Stimulated activated CD8-positive, alpha-beta memory T cell treated with anti-CD3 and anti-CD28 coated beads, Interleukin-7, amount 100 ng/mL, for 4 hours (primary cell): ENCODE measurements at places on chromosomes 6 and 20.

GRCh38 chr20:34629904-34630303, 47.0 kb downstream of the PIGU start:
- no peak for DNase-seq

DNA sequence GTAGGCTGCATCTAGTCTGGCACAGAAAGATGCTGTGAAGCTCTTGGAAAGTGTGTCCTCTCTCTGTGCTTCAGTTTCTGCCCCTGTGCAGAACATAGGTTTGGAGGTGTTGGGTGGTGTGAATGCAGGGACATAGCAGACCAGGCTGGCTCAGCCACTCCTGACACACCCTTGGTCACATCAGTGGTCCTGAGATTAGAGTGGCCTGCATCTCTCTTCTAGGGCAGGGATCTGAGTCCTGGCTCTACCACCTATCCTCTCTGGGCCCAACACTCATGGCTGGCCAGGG, 10.1 kb upstream of the TLDC2 start:
- DNase-seq, result no peak

DNA sequence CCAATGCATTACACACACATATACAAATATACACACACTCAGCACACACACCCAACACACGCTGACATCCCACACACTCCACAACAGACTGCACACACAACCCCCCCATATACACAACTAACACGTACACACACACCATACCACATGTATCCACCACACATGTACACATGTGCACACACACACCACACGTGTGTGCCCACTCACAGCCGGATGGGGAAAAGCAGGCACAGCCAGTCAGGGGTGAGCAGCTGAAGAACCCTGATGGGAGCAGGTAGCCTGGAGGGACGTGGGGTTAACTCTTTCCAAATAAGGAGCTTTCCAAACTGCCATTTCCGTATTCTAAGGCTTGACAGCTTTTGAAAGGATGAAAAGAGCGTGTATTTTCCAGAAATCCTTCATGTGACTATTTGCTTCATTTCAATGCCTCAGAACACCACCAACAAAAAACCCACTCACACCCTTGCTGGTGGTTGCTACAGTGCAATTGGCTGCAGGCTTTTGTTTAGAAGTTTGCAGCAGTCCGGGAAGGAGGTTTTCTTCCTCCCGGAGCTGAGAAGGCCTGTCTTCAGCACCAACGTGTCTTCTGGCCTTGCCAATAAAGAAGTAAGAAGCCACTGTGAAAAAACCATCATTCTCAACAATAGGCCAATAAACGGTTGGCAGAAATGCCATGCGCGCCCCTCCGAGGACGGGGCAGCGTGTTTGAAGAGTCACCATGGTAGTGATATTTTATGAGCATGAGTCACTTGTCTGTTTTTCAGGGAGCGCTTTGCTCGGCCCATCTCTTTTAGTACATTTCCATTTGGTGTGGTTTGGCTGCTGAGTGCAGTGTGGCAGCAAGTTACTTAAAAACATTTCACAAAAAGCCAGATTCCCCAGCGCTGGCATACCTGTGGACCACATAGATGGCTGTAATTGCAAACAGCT, 131.3 kb upstream of the GMDS start:
- DNase-seq, result no peak

DNA sequence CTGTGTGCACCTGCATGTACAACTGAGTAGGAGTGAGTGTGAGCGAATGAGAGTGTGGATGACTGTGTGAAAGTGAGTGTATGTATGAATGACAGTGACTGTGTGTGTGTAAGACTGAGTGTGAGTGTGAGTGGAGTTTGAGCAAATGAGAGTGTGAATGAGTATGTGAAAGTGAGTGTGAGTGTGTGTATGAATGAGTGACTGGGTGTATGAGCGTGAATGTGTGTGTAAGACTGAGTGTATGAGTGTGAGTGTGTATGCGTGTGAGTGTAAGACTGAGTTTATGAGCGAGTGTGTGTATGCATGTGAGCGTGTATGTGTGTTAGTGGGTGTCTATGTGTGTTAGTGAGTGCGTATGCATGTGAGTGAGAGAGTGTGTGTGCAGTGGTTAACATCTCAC, 220.8 kb downstream of the QKI start:
- no peak for DNase-seq

- no peak for DNase-seq
Measured at GRCh38 chr6:168365422-168366165, 46.0 kb upstream of the DACT2 start.
